ENCODE measurements at places on chromosomes 5 and 9. TPM values are rescaled to one million over a fixed set of nuclear protein-coding genes. Genes with fewer than 3 reads are reported as not detected.

DNA sequence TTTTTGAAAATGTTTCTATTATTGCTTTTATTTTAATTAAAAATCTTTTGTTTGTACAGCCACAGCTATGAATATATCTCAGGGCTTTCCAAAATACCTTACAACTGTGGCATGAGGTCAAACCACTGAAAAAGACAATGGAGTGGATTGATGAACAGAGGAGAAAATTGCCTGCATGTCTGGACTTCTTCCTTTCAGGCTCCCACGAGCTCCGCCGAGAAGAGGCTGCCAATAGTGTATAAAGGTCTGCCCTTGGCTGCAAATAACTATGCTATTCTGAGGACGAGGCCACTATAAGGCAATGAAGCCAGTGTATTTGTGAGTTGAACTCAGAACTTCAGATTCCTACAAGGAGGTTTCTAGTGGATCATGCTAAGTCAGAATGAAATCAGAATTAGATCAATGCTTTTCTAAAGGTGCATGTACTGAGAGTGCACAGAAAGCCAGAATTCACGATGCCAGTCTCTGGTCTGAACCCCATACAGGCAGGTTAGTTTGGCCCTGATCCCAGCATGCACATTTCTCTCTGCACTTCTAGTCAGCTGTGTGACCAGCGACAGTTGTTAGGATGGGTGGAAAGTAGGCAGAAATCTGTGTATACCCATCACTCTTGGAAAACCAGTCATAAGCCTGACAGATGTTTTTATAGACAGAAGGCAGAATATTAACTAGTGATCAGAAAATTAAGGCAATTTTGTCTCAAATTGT is 42.7 kb upstream of the PLPP1 start:
- DNase-seq, result no peak

DNA sequence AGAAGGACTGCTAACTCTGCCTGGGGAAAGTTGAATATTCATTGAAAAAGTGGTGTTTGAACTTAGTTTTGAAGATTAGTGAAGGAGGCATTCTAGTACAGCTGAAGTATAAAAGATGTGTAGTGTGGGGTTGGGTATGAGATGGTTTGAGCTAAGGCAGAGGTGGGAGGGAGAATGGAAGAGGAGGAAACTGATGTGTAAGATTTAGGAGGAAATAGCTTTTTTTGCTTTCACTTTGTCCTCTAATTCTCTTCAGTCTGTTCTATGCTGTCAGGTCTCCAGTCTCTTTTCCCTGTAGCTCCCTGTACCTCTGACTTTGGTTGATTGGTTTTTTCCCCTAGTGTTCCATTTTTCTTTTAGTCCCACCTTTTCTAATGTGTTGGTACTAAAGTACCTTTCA is 9.0 kb downstream of the CREBRF start:
- DNase-seq, result no peak

Gene C5
- total RNA-seq, result 47.1 TPM

DNA sequence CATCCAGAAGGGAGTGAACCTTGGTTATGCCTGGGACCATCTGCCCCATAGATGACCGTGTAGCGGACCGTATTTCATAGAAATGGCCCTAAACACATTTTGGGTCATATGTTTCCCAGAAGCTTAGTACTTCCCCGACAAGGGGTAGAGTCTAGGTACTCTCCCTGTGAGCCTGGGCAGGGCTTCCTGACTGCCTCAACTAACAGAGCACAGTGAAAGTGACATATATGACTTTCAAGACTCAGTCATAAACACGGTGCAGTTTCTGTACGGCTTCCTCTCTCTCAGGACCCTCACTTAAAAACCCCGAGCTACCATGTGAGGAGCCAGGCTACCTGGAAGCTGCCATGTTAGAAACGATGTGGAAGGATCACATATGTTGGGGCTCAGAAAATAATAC is 20.9 kb downstream of the C9orf57 start:
- DNase-seq, result no peak

- no peak for DNase-seq
These were observed 86.5 kb upstream of the PRLR start for GRCh38 chr5:35316611-35317274.

DNA sequence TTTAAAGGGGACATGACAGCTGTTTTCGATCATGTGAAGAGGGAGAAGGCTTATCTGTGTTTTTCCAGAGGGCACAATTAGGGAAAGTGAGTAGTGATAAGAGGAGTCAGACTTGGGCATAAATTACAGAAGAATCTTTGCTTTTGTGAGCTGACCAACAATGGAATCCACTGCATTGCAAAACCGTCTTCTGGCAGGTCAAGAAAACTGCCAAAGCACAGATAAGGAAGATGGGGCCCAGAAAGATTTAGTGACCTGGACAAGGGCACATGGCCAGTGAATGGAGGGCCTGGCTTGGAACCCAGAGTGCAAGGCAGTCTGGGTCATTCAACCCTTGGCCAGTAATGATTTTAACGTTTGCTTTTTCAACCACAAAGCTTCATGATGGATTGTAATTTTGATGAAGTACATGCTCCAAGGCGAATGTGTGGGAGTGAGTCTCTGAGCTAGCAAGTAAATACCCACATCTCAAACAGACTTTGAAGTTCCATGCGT is 153.2 kb upstream of the MAST4 start:
- no peak for DNase-seq

GRCh38 chr9:133160742-133161546 is 2.8 kb downstream of the GBGT1 start:
- DNase-seq, result no peak

Gene PTGDS
- total RNA-seq, result not detected

GRCh38 chr9:106961623-106962022 is 98.7 kb downstream of the ZNF462 start:
- no peak for DNase-seq

Gene DEPDC1B
- total RNA-seq, result 38.5 TPM

DNA sequence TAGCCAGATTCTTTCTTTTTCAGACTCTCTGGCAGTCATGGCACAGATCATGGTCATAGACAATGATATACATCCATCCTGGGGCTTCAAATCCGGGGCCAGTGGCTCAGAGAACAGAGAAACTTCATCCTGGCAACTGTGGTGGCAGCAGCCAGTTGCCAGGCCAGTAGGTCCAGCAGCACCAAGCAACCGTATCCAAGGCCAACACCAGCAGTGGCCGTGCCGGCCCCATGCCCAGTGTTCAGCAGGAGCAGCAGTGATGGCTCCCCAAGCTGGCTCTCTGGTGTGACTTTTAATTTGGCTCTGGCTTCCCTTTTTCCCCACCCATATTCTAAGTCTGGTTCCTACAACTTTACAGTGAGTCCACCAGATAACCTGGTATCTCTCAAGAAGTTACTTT is 300.5 kb downstream of the DEPDC1B start:
- DNase-seq, result no peak

DNA sequence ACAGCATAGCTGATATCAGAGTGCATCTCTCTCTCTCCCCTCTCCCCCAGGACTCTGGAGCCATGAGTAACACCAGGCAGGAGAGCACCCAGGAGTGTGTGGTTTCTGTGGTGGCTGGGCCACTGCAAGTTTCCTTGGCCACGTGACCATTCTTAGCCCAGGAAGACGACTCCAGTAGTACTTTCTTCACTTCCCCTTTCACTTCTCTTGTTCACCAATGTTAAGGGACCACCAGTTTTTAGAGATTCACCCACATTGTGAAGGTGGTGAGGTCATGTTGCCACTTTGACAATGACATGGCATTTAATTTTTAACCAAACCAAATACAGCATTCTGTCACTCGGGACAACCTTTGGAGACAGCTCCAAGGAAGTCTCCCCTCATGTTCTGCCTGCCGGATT is 17.9 kb upstream of the DAPK1 start:
- DNase-seq, result no peak

GRCh38 chr9:124858330-124859046 is 3.3 kb downstream of the RPL35 start:
- no peak for DNase-seq

GRCh38 chr9:15220658-15221318 is 86.2 kb downstream of the TTC39B start:
- no peak for DNase-seq

Gene GPR151
- total RNA-seq, result not detected

DNA sequence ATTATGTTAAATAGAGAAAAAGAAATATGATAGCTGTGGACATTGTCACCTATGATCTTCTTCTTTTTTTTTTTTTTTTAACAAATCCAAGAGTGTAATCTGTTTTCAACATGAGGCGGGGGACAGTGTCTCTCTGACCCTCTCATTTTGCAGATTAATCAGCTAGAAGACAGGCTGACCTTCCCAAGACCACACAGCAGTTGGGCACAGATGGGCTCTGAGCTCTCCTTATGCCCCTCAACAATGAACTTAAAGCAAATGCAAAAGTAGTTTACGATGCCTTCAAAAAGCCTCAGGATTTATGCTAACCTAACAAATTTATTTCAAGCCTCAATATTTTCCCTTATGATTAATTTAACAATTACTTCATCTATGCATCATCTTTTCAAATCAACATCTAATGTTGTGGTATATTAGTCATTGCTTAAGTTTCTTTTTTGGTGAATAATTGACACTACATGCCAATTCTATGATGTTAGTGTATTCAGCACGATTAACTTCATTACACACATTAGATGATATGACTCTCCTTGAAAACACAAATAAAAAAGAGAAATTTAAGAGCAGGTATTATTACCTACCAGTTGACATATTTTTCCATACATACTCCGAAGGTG is 7.4 kb downstream of the NFIL3 start:
- DNase-seq, result no peak

DNA sequence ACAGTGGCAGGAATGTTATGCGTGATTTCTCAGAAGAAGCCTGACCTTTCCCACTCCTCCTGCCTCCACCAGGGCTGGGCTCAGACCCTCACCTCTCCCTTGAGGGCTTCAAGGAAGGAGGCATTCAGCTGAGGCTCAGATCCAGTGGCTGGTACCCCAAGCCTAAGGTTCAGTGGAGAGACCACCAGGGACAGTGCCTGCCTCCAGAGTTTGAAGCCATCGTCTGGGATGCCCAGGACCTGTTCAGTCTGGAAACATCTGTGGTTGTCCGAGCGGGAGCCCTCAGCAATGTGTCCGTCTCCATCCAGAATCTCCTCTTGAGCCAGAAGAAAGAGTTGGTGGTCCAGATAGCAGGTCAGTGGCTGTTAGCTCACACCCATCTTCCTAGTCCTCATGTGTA is 9.9 kb downstream of the BTNL9 start:
- DNase-seq, result no peak

Gene STC2
- 20.2 TPM for total RNA-seq

Gene PCDHGA10
- total RNA-seq, result 14.6 TPM

GRCh38 chr5:68711293-68712200 is 382.3 kb upstream of the SLC30A5 start:
- no peak for DNase-seq

Gene SPAG8
- 3.2 TPM for total RNA-seq

GRCh38 chr5:81854485-81854884 is 103.6 kb upstream of the SSBP2 start:
- DNase-seq, result no peak

- DNase-seq, result peak; percentile 75
These were observed 35.7 kb upstream of the EGFL7 start for GRCh38 chr9:136626740-136627642.

- DNase-seq, result peak; percentile 49
These were observed 63.8 kb downstream of the VAV2 start for GRCh38 chr9:133928248-133928764.

Gene GLDC
- total RNA-seq, result 11.3 TPM

GRCh38 chr9:119020284-119020683 is 349.0 kb downstream of the BRINP1 start:
- DNase-seq, result no peak

DNA sequence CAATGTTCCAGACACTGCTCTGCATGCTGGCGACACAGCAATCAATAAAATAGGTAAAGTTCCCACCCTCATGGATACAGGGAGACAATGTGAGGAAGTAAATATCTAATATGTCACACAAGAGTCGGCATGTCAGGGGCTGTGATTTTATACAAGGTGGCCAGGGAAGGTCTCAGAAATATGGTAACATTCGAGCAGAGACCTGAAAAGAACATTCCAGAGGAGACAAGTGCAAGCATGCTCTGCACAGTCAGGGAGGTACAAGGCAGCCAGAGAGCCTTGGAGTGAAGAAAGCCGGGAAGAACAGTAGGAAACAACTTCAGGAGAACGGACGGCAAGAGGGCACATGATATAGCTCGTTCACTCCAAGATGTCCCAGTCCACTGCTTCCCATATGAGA is 89.2 kb upstream of the ZNF462 start:
- DNase-seq, result no peak

DNA sequence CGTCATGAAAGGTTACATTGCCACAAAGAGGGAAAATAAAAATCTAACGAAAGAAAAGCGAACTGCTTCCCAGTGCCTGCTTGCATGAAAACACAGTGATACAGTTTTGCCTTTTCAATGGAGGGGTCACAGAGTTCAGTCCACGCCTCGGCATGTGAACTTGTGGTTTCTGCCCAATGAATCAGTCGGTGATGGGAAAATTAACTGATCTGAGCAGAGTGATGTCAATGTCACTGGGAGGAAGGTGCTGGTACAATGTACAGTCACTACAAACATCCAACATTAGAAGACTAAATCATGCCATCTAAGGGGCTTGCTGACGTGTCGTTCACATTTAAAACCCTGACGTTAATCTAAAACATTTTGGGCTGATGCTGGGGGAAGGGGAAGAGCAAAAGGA is 151.8 kb upstream of the MSX2 start:
- DNase-seq, result no peak

Gene ANAPC2
- 74.3 TPM for total RNA-seq

DNA sequence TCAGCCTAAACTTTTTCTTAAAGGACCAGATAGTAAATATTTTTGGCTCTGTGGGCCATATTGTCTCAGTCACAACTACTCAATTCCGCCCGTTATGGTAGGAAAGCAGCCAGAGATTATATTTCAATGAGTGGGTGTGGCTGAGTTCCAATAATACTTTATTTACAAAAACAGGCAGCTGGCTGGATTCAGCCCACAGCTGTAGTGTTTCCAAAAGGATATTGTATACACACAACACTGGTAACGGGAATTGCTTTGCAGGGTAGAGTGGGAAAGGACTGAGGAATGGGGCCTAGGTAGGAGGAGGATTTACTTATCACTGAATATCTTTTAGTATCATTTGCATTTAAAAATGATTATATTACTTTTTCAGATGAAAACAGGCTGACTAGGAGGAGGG is 21.0 kb downstream of the GCNT4 start:
- DNase-seq, result no peak

DNA sequence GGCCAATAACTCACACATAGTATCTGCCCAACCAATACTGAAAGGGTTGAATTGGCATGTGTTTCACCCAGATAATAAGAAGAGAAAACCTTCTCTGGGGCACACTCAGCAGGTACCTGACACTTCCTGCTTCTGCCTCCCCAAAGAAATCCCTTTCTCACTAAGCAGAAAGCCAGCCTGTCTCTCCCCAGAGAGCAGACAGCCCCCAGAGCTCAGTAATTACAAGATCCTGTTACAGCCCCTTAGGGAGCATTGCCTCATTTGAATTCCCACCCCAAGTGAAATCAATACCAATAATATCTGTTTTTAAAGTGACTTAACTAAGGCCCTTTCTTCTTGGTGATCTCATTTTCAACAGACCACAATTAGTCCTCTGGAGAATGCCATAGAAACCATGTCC is 38.5 kb upstream of the FOXI1 start:
- DNase-seq, result no peak

Data from progenitor cell of endocrine pancreas (in vitro differentiated cells).